Occipital lobe (tissue), 3 donors: ENCODE measurements at places on chromosomes 12 and 14. TPM values are rescaled to one million over a fixed set of nuclear protein-coding genes. Genes with fewer than 3 reads are reported as not detected.

GRCh38 chr12:49962861-49963765, 1.4 kb downstream of the AQP5 start:
- DNase-seq = peak; percentile 24

- DNase-seq = no peak
Observed at GRCh38 chr12:18640321-18640955, 97.4 kb downstream of the PLCZ1 start.

DNA sequence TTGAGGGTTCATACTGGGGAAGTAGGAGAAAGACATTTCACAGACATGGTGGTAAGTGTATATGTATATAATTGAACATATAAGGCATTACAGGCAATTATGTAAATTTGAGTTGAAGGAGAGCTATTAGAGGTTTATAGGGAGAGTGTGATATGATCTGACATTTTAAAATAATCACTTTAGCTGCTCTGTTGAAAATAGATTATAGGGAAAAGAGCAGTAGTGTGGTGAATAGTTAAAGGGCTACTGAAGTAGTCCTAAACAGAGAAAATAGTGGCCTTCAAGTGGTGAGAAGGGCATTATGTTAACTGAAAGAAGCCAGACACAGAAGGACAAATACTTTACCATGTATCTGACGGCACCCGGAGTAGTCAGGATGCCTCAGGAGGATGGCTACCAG, 234.2 kb downstream of the SLC41A2 start:
- DNase-seq = no peak

- DNase-seq = no peak
Observed at GRCh38 chr14:97976861-97977260, 1179.7 kb downstream of the VRK1 start.

The SERPINA10 gene
- not detected for total RNA-seq

DNA sequence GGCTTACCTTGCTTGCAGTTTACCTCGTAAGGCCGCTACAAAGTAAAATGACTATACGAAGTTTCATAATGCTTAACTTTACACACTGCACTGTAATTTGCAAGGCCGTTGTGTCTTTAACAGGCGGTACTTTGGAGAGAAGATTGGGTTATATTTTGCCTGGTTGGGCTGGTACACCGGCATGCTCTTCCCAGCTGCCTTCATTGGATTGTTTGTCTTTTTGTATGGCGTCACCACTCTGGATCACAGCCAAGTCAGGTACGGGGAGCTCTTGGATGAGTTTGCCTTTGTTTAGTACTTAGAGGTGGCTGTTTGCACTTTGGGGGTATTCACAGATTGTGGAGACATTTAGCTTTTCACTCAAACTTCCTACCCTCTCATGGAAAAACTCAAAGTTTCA, 167.8 kb downstream of the SLC5A8 start:
- DNase-seq = no peak

DNA sequence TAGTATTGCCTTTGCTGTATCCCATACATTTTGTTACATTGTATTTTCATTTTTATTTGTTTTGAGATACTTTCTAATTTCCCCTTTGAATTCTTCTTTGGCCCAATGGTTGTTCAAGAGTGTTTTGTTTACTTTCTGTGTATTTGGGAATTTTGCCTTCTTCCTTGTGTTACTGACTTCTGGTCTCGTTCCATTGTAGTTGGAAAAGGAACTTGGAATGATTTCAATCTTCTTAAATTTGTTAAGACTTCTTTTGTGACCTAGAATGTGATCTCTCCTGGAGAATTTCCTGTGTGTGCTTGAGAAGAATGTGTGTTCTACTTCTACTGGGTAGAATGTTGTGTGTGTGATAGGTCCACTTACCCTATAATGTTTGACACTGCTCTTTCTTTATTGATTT, 304.4 kb upstream of the RTL1 start:
- no peak for DNase-seq

The IGF1 gene
- total RNA-seq = 5.5 TPM

The DAO gene
- total RNA-seq = not detected

The CLEC4D gene
- not detected for total RNA-seq

The PHC1 gene
- total RNA-seq = 28.7 TPM

The CLECL1 gene
- total RNA-seq = not detected

DNA sequence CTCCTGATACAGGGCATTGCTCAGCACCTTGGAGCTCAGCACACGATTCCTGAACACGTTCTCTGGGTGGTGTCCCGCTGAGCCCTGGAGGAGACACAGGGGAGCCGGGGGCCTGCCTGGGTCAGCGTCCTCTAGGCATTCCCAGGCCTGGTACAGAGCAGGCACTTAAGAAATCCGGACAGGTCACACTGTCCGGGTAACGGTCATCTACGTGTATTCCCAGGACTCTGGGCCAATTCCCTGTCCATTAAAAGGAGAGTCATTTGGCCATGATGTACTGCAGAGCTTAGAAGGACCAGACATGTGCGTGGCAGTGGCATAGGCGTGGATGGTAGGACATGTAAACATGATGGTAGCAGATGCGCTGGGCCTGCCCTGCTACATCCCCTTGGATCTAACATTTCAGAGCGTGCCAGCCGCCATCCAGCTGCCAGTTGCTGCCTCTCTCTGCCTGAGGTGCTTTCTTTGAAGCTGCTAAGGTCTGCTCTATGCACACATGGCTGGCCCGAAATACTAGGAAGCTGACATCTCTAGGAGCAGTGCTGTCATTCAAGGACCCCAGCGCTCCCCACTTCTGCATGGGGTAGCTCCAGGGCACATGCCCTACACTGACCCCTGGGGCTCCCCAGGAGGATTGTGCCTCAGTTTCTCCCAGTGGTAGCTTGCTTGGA, 273.1 kb upstream of the RTL1 start:
- DNase-seq = no peak

The ZDHHC22 gene
- total RNA-seq = 12.0 TPM

DNA sequence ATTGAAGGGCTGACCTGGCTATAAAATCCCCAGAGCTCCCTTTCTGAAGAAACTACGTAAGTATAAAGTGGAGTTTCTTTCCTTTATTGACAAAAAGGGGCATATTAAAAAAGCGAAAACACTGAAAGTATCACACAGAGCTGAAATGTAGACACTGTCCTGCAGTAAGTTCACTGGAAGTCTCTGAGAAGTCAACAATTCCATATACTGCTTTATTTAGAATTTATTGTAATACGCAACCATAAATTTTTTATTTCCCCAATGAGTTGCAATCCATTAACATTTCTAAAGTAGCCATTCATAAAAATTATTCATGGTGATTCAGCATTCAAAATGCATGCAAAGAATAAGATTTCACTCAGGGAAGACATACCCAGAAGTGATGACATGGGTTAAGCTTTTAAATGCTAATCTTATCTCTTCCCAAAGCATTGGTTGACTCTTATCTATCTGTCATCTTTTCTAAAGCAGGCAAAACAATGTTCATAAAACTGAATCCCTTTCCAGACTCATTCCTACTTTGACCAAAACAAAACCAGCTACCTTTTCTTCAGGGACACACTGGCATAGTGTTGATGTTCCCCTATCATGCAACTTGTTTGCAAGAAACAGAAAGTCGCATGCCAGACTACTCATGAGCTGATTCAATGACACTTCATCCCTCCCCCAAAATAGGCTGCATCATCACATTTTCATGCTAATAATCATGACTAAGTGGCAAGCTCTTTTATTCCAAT, 17.3 kb downstream of the KITLG start:
- no peak for DNase-seq

- DNase-seq = no peak
Observed at GRCh38 chr12:131486451-131487230, 224.2 kb upstream of the SFSWAP start.

DNA sequence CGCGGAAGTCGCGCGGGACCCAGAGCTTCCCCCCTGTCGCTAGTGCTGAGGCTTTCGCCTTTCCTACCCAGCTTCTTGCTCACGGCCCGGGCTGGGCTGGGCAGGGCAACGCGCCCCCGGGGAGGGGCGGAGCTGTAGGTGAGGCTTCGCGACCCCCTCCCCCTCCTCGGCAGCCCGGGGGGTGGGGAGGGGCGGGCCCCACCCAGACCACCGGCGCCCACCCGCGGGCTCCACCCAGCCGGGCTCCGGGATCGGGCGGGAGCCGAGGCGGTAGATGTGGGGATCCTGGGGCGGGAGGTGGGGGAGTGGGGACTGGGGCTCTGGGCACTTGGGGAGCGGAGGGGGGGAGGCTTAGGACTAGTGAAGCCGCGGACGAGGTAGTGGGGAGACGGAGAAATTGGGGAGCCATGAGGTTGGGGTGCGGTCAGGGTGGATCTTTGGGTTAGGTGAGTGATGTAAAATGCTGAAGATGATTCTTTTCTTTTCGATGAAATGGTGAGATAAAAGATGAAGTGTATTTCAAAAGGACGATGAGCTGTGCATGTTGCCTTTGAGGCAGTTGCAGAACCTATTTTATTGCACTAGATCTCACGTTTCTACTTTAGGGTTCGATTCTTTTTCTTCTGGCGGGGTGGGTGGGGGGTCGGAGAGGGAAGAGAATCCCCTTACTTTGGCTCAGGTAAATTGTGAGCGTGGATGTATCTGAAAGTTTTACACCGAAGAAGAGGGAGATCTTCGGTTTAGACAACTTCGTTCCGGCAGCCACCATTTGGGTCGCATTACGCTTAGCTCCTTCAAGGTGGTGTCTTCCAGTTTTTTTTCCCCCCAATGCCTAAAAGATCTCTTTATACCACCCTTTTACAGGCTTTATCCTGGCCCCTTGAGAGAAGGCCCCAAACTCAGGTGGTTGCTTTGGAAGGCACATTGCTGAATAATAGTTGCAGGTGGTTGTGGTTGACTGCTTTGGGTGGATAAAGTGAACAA, 619 bp downstream of the ERC1 start:
- DNase-seq = peak; percentile 59

The ETFBKMT gene
- 3.4 TPM for total RNA-seq

GRCh38 chr12:1353451-1353850, 240.9 kb downstream of the FBXL14 start:
- no peak for DNase-seq

DNA sequence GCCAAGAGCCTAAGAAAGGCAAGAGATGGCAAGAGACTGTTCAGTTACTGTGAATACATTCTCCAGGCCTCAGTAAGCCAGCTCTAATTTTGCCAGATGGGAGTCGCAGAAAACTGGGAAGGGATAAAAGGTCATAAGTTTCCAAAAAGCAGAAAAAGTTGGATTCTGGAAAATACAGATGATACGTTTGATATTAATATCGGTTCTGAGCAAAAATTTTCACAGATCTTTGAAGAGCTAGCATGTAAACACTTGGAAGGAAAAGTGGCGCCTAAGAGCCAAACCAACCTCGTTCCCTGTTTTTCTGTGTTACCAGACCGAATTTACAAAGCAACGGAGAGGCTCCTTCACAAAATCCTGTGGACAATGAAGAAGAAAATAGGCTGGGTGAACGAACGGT, 7.8 kb upstream of the EML1 start:
- no peak for DNase-seq

GRCh38 chr14:68047906-68048305, 228.3 kb downstream of the RAD51B start:
- DNase-seq = no peak

The PTMS gene
- 26.8 TPM for total RNA-seq

The TMEM52B gene
- total RNA-seq = 0.62 TPM

- DNase-seq = no peak
Observed at GRCh38 chr14:49420201-49420600, 166.0 kb downstream of the RPS29 start.

DNA sequence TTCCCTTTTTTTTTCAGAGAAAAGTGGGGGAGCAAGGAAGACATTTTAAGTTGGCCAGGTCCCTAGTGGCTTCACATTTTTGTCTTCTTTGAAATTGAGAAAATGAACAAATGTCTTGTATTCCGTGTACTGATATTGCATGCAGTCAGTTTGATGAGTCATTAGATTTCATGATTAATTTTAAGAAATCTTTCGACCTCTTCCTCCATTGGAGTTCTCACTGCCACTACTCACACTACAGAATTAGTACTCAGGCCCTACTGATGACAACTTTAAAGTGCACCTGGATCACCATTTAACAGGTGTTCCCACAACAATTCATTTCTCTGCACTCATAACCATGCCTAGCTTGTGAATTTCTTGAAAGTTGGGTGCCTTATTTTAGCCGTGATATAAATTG, 50.5 kb downstream of the SAMD4A start:
- no peak for DNase-seq

The KLRK1 gene
- total RNA-seq = not detected

GRCh38 chr14:73567358-73567757, 1.7 kb upstream of the ACOT2 start:
- DNase-seq = no peak

The DCN gene
- total RNA-seq = 46.3 TPM

DNA sequence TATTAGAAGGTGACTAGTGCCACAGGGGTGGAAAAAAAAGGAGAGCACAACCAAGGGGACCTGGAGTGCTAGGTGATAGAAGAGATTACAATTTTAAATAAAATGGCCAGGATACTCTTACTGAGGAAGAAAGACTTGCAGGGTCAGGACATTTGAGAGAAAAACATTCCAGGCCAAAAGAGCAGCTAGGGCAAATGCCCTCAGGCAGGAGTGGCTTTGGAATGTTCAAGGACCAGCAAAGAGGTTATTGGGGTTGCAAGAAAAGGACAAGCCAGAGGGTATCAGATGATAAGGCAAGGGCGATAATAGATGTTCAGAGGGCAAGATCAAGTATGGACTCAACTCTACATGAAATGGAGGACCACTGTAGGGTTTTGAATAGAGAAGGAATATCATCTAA, 146.4 kb downstream of the KIF21A start:
- no peak for DNase-seq

The BMAL2 gene
- 62.2 TPM for total RNA-seq

GRCh38 chr12:113684053-113684907, 212.6 kb upstream of the LHX5 start:
- no peak for DNase-seq

GRCh38 chr12:85835426-85836196, 598 bp downstream of the RASSF9 start:
- no peak for DNase-seq

- DNase-seq = no peak
Observed at GRCh38 chr14:90520326-90520725, 123.5 kb downstream of the CALM1 start.

- DNase-seq = no peak
Observed at GRCh38 chr12:1805441-1806081, 14.8 kb upstream of the LRTM2 start.

DNA sequence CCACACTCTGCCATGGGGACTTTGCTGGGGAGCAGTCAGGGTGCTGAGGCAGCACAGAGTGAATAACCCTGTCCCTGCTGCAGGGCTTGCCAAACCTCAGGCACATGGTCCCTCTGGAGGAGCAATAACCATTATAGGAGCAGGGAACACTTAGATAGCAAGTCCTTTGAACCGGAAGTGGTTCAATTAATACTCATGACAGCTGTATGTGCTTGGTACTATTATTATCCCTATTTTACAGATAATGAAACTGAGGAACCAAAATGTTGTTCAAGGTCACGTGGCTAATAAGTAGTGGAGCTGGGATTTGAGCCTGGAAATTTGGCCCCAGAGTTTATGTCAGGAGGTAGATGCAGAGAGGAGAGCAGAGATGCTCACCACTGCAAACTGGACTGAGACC, 49.0 kb downstream of the RFX4 start:
- DNase-seq = no peak

- no peak for DNase-seq
Observed at GRCh38 chr14:99751539-99752485, 41.4 kb upstream of the EML1 start.

The LYSET gene
- 8.6 TPM for total RNA-seq

The KLRC1 gene
- total RNA-seq = not detected

- DNase-seq = no peak
Observed at GRCh38 chr14:92994131-92994676, 71.3 kb downstream of the CHGA start.
